ENCODE measurements at places on chromosomes 2 and 18.
A peak's percentile ranks its signal among the peaks of the same experiment; 100 is the strongest.

DNA sequence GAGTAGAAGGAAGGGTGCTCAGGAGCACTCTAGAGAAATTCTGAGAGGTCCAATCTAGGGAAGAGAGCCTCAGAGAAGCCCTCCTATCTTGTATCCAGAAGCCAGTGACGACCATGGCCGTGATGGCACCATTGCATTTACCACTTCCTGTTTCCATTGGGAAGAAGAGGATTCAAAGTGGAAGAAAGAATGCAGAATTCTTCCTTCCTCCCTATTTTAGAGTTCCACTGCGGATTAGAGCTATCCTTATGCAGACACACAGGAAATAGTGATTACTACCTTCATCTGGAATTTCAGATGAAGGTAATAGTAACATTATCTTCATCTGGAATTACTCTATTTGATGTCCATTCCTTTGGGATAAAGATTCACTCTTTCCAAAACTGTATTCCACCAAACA lies 45.6 kb upstream of the PCBP1 start:
- peak; percentile 11 for DNase-seq

DNA sequence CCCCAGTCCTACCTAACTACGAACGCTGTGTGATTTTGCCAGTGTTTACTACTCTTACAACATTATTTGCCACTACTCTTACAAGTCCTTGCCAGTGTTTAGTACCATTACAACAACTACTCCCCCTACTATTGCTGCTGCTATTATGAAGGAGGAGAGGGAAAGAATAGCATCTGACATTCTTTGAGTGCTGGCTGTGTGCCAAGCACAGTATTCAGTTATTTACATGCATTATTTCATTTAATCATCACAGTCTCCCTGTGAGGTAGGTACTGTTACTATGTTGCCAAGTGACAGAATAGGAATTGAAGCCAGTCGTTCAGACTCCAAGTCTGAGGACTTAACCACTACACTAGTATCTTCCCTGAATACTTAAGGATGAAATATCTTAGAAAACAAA lies 185.9 kb upstream of the FOSL2 start:
- DNase-seq, result peak; percentile 57

GRCh38 chr2:96118698-96119388 lies 2.5 kb upstream of the ADRA2B start:
- no peak for DNase-seq

DNA sequence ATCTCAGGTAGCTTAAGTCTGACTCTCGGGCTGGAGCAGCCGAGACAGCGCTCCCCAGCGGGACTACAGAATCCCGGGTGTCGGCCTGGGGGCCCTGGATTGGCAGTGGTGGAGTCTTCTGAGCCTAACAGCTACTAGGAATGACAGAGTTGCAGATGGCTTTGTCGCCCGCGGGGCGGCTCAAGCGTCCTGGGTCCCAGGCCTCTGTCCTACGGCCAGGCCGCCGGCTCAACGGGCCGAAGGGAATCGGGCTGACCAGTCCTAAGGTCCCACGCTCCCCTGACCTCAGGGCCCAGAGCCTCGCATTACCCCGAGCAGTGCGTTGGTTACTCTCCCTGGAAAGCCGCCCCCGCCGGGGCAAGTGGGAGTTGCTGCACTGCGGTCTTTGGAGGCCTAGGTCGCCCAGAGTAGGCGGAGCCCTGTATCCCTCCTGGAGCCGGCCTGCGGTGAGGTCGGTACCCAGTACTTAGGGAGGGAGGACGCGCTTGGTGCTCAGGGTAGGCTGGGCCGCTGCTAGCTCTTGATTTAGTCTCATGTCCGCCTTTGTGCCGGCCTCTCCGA lies 8.8 kb downstream of the SIX2 start:
- DNase-seq, result peak; percentile 10

DNA sequence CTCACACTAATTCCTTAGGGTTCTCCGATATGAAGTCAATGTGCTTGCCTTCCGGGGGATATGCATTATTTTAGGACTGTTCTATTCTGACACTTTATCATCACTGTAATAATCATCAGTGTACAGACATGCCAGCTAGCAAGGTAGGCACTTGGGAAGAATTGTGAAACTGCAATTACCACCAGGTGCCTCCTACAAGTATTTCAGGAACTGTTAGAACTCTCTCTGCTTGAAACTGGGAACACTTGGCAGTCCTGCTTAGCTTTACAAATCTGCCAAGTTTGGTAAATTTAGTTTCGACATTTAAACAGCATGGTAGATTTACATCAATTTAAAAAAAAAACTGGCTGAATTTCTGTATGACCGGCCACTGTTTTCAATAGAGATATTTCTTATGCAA lies 128.7 kb downstream of the SATB2 start:
- no peak for DNase-seq

GRCh38 chr18:3596637-3597384 lies 146.8 kb downstream of the TGIF1 start:
- DNase-seq, result peak; percentile 26

- peak; percentile 35 for DNase-seq
These were observed 502.4 kb upstream of the TNP1 start for GRCh38 chr2:217362286-217362685.

GRCh38 chr18:36905571-36905970 lies 76.6 kb downstream of the KIAA1328 start:
- no peak for DNase-seq

GRCh38 chr18:8504880-8505435 lies 104.3 kb upstream of the RAB12 start:
- no peak for DNase-seq

DNA sequence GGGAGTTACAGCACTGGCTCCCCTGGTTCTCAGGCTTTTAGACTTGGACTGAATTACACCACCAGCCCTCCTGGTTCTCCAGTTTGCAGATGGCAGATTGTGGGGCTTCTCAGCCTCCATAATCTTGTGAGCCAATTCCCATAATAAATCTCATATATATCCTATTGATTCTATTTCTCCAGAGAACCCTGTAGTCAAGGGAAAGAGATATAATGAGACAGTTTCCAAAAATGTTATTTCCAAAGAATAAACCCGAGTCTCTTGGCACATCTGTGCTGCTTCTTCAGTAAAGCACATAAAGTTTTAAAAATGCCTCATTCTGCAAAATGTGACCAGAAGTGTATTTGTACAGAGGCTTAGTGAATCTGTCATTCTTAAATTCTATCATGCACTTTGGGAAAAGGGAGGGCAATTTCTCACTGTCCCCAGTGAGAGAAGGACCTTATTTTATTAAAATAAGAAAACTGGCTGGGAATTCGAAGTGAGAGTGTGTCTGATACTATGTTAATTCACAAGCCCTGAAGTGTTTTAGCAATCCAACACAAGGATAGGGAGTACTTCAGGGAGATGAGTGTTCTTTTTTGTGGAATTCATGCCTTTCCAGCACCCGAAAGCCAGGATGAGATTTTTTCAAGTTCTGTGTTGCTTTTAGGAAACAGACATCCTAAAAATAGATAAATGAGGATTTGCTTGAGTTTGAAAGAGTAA lies 282.4 kb upstream of the CHAC2 start:
- no peak for DNase-seq

DNA sequence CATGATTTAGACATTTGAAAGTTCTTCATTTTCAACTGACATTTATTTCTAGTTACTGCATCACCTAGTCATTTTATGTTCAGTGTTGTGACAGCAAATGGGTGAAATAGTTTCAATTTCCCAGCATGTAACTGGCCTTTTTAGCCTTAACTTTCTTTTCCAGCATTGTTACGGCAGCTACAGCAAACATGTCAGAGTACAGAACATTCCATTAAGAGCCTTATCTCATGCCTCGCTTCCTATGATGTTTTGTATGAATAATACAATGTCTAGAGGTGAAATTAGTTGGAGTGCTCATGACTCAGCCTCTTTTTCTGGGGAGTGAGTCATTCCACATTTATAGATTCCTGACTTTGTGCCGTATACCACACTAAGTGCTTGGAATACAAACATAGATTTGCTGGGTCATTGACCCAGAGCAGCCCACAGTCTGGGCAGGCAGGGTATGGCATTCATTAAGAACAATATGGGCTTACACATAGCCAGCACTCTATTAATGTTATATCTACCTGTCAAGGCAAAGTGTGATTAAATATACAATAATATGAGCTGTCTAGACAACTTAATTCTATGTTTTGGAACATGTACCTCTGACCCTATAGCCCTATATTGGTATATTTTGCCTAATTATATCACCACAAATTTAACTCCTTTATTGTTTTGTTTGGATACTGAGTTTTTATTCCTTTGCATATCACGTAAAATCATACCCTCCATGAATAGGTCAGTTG lies 72.2 kb downstream of the MAP2 start:
- peak; percentile 98 for DNase-seq

DNA sequence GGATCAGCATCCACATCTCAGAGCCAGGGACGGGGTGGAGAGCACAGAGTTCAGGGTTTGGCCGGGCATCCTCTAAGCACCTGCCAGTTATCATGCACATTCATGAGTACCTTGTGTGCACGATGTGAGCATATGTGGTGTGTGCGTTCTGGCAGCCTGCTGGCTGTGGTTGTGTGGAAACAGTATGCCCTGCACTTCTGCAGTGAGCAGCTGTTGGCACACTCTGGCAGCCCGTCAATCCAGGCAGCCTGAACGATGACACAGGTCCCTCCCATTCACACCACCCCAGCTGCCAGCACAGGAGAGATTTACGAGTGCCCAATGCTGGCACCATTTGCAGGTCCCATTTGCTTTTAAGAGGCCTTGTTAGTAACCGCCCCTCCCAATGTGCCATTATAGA lies 74.2 kb downstream of the CD8B2 start:
- DNase-seq, result no peak

DNA sequence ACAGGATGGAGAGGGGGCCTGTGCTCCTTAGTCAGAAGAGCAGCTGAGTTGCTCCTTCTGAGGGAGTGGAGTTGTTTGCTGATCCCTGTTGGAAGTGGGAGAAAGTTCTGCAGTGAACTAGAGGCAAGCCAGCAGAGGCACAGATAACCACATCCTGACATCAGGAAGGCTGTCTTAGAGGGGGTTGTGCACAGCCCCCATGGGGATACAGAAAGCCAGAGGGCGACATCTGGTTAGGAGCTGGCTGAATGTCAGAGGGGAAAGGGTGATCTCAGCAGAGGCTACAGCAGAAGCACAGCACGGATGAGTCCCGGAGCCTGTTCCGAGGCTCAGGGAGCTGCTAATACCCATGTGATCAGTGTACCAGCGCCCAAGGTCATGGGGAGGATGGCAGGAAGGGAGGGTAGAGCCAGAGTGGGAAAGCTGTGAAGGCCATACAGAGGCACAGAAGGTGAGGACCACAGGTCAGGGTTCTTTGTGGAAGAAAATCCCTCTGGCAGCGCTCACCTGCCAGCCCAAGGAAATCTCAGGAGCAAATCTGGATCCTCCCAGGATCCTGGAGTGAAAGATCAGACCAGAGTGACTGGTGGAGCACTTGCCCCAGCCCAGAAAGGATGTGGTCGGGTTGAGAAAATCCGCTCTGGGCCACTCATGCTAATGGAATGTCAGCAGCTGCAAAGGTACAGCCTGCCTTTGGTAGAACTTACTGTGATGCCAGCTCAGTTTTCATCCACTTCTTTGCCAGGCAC lies 111.8 kb downstream of the STPG4 start:
- DNase-seq, result peak; percentile 95

DNA sequence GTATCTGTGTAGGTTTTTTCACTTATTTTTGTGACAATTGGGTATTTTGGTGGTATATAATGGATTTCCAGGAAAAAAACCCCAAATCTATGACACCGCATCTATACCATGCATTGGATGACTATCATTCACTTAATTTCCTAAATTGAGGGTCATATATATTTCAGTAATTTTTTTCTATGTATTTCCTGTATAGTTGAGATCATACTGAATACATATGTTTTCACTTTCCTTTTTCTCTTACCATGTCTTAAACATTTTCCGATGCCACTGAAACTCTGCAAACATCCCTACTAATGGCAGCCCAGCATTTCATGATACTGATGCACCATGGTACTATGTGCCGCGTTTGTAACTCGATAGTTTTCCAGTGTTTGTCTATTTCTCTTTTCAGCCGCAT lies 40.4 kb downstream of the CDKL4 start:
- no peak for DNase-seq

DNA sequence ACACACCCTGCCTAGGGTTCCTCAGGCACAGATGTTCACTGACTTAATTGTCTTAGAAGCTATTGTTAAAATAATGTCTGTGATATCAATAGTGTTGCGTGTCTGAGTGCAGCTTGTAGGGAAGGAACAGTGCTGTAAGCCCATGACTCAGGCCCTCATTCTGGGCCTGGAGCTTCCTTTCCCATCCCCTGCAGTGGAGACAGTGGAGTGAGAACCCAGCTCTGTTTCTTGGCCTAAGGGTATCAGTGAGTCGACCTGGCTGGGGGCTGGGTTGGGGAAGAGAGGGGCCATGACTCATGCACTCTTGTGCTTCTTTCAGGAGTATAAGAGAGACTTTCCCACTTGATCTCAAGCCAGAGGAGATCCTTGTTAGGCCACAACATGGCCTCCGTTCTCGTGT lies 106.8 kb downstream of the HRH4 start:
- DNase-seq, result no peak

- DNase-seq, result peak; percentile 96
These were observed 26.4 kb upstream of the PKDCC start for GRCh38 chr2:42021464-42021863.

DNA sequence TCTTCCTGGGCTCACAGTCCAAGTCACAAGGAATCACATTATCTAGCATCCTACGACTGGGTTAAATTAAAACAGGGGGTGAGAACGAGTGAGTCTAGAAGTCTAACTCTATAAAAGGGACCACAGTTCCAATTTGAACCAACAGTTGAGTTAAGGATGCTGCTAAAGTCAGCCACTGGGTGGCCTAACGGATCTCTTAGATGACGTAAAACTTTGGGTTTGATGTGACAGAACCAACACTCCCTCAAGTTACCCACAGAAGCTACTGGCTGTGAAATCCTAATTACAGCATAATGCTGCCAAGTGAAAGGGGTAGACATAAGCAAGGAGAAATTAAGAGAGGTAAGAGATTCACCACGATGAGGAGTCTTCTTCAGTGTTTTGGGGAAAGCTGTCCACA lies 32.7 kb upstream of the RUFY4 start:
- no peak for DNase-seq

GRCh38 chr2:29174937-29175336 lies 59.7 kb downstream of the CLIP4 start:
- DNase-seq, result no peak

DNA sequence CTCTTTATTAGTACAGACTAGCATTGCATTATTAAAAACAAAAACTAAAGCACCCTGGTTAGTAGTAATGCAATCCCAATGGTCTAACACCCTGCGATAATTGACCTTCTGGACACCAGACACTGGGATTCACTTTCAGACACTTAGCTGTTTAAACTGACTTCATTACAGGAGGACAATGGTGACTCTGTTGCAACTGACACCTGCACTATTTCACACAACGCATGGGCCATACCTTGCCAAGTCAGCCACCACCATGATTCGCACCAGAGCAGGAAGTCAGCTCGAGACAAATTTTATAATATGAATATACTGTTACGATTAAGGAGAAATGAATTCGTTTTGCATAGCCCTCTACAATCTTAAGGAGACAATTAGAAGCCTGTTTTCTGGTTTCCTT lies 150.7 kb downstream of the MEIS1 start:
- DNase-seq, result no peak

DNA sequence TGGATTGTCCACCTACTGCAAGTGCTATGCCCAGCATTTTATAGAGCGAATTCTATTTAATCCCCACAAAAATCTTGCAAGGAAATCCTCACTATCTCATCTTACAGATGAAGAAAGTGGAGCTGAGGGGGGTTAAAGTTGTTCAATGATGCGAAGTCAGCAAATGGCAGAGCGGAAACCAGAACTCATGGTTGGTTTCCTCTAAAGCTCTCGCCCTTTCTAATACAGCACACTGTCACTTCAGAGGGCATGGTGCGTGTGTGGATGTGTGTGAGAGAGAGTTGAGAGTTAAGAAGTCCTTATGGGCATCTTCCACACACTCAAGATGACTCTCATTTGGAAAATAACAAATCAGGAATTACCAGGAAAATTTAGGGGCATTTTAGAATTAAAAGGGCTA lies 78.4 kb downstream of the TGFA start:
- DNase-seq, result no peak
